GM20000 (cell line): ENCODE measurements at places on chromosomes 11 and 22.

- no peak for DNase-seq
These were observed 10.6 kb downstream of the FOLR1 start for GRCh38 chr11:72202571-72202970.

GRCh38 chr11:35398881-35399280 lies 20.5 kb downstream of the SLC1A2 start:
- DNase-seq = no peak

- no peak for DNase-seq
These were observed 11.6 kb downstream of the SELENOM start for GRCh38 chr22:31095637-31096249.

- no peak for DNase-seq
These were observed 38.4 kb downstream of the TPCN2 start for GRCh38 chr11:69087133-69087524.

GRCh38 chr11:64164392-64165312 lies 1.3 kb downstream of the MACROD1 start:
- no peak for DNase-seq

DNA sequence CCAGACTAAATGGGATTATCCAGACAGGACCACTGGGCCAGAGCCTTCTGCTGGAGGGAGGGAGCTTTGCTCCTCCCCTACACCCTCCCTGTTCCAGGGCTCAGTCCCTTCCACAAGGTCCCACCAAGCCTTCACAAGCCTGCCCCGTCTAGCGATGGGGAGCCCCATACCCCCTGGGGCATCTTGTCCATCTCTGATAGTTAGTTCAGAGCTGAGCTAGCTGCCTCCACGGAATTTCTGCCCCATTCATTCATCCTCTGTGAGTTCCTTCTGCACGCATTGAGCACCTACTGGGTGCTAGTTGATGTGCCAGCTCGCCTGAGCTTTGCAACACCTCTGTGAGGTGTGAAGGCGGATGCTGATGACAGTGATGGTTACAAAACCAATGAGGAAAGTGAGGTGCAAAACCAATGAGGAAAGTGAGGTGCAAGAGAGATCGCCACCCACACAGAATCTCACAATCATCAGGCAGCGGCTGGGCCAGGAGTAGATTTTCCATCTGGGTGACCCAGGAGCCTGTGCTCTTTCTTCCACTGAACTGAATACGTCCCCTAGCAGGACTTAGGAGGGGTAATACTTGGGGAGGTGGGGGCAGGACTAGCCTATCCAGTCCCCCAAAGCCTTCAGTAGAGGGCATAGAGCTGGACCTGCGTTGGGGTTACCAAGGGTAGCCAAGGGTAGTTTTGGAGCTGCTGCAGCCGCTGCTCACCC lies 21.5 kb upstream of the CBX7 start:
- peak; percentile 19 for DNase-seq

DNA sequence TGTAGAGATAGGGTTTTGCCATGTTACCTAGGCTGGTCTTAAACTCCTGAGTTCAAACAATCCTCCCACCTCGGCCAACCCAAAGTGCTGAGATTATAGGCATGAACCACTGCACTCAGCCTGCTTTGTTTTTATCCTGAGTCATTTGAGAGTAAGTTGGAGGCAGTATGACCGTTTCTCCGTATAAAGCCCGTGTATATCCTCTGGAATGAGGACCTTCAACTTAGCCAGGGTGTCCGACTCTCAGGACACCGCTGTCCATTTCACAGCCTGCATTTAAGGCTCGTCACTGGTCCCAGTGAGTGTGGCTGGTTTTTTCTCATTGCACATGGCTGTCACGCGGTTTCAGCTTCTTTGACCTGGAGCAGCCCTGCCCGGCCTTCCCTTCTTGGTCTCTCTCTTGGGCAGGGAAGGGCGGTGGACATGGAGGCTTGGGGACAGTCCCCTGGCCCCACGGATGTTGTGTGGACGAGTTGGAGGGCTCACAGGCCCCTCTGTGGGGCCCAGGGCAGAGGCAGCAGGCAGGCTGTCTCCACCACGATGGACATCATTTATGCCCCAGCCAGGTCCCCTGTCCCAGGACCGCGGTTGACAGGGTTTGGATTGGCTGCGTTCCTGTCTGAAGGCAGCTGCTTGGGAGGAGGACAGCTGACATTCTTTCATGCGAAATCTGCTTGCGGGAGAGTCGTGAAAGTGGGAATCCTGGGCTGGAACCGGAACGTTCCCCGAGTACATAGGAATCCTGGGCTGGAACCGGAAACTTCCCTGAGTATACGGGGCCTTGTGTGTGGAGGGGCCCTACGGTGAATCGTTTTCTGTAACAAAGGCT lies 93.3 kb downstream of the KCNQ1 start:
- no peak for DNase-seq

DNA sequence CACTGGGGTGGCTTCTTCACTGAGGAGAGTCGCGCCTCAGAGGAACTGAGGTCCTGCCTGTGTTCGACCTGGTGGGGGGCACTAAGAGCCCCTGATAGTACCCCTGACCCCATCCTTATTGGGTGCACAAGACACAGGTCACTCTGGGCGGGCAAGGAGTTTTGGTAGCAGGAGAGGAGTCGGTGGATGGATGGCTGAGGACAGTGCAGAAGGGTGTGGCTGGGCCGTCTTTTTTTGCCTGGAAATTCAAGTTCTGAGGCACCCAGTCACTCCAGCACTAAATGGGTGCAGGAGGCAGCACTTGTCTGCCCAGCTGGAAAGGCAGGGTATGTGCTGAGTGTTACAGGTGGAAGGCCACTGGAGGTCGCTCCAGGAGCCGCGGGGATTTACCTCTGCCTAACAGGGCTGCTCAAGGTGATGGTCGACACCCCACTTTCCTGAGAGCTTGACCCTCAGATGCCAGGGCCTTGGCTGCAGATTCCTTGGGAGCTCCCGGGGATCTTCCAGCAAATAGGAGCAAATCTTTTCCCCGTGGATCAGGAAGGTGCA lies 960 bp downstream of the TSSC4 start:
- DNase-seq = no peak

DNA sequence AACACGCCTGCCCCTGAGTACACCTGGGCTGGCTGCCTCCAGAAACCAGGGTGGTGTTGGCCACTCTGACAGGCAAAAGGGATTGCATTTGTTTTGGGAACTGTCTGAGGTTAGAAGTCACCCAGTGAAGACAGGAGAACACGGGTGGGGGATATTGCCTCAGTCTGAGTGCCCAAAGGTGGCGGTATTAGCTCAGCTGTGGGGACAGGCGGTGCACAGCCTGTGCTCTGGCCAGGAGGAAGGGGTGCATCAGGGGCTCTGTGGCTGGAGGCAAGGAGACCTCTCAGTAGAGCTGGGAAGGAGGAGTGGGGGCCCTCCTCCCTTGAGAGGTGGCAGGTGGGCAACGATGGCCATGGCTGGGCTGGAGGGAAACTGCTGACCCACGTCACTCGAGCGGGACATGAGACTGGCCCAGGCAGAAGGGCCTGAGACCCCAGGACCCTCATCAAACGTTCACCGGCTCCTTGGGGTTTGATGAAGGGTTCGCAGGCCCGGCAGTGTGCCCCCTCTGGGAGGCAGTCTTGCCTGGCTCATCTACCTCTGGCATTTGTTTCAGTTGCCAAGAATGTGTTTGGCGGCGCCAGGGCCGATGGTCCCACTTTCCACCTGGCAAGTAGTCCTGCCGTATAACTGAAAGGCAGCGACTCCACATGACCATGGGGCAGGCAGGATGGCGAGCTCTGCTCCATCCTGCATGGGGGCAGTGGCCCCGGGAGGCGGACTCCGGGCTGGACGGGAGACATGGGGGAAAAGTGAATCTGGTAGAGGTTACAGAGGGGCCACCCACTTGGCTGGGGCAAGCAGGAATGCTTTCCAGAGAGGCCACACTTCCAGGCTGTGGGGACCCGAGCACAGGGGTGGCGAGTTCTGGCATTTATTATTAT lies 52.8 kb upstream of the SMIM38 start:
- no peak for DNase-seq

DNA sequence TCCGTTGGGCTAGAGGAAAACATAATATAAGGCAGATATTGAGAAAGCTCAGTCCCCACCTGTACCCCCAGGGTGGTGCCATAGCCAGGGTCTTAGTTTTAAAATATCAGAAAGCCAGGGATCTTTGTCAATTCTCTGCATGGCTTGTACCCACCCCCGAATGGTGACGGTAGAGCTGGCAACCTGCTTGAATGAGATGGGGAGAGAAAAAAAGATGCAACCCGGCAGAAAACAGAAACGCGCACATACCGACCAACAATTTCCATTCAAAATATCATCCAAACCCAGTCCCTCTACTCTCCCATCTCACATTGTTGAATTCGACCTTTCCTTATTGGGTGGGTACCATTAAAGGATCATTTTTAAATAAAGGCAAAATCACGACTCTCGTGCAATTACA lies 543.9 kb downstream of the MIAT start:
- DNase-seq = no peak
